ENCODE measurements at places on chromosomes 5 and 9.

DNA sequence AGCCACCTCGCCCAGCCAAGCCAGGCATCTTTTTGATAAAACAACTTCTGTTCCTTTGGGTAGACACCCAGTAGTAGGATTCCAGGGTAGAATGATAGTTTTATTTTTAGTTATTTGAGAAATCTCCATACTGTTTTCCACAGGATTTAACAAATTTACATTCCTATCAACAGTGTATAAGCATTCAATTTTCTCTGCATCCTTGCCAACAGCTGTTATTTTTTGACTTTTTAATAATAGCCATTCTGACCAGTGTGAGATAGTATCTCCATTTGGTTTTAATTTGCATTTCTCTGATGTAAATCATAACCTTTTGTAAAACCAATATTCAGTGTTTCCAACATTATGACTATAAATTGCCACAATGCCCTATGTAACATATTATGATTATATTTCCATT, 28.2 kb upstream of the CCNB1 start:
- DNase-seq: no peak

- no peak for DNase-seq
Measured at GRCh38 chr9:69149321-69149807, 24.7 kb upstream of the TJP2 start.

DNA sequence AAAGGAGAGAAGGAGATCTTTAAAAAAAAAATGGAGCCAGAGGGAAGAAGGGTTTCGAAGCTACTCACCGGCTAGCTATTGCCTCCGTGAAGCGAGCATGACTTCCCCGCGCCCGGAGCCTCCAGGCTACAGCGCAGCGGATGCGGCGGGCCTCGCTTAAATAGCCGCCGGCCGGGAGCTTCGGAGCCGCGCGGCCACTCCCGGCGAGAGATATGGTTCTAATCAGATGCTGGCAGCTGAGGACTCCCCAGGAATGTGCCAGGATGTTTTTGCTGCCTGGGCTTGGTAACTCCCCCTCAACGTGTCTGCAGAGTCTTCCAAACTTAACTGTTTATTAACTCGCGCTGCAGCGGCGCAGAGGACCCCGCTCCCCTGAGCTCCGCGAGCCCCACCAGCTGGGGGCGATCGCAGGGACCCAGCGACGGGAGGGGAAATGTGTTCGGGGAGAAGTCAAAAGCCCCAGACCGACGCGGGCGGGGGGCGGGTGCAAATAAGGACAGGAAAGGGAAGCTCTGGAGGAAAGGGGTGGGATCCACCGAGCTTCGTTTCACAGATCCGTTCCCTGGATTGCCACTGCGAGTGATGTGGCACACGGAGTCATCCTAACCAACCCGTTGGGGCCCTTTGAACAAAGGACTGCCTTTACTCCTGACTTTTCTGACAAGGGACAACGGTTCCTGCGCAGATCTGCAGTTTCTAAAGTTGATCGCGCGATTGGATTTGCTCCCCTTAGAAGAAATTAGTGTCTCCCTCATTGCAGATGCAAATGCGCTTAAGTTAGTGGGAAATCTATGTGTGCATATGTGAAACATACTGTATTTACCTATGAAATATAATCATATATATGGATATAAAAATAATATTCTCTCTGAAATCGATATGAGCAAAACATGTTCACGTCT, at the start of gene DAB2:
Gene DAB2 (minus strand): TSS at position 245 of the 902 bp plus-strand sequence. CDS start 30,660 bp downstream, outside the sequence.
- DNase-seq: peak; percentile 57

GRCh38 chr5:92513067-92513466, 1068.0 kb downstream of the NR2F1-AS1 start:
- no peak for DNase-seq

- DNase-seq: no peak
Measured at GRCh38 chr5:115381911-115382662, 85.6 kb upstream of the CCDC112 start.

DNA sequence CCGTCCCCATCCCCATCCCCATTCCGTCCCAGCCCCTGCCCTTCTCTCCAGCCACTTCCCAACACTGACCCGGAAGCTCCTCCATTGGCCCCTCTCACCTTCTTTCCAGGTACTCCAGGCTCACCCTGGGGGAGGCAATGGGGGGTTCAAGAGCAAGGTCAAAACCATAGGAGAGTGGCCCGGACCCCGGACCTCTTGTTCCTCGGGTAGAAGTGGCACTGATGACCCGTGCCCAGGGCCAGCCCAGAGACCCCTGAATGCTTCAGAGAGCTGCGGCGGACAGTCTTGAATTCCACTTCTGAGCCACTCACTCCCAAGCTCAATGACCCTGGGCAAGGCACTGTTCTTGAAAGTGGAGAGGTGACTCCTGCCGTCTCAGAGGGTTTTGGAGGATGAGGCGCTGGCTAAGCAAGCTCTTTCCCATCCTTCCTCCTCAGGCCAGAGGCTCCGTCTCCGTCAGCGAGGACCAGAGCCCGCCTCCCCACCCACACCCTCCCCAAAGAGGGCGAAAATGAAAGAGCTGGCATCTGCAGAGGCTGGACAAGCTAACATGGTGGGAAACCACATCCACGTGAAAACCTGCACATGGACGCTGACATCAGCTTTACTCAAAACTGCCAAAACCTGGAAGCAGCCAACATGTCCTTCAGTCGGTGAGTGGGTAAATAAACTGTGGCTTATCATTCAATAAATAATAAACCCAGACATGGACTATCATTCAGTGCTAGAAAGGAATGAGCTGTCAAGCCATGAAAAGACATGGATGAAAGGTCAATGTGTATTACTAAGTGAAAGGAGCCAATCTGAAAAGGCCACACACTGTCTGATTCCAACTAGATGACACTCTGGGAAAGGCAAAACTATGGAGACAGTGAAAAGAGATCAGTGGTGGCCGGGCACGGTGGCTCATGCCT, 27.3 kb upstream of the PHYKPL start:
- DNase-seq: no peak

DNA sequence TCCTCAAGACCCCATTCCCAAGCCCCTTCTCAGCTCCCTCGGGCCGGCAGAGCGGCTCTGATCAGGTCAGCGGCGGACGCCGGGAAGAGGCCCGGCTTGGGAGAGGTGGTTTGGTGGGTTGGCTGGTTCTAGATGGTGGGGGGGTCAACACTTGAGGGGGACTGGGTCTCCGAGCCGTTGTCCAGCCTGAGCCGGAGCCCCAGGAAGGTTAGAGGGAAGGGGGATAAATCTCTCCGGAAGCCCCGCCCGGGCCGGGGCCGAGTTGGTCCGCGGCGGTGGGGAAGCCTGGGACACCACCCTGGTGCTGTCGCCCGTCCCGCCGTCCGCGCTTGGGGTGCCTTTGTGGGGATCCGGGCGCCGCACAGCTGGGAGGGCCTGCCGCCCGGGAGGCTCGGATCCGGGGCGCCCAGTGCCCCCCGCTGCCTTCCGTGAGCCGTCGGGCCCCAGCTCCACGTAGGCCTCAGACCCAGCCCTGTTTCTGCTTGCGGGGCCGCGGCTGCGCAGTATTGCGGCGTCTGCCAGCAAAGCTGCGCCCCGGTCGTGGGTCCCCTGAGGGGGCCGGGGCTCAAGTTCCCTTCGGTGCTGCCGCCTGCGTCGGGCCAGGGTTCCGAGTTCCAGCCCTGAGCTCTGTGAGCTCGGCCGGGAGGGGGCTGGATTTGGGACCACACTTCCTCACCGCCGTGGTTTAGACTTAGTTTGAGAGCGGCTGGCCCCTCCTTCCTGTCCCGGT, 542 bp upstream of the TRIM52 start:
- peak; percentile 86 for DNase-seq

DNA sequence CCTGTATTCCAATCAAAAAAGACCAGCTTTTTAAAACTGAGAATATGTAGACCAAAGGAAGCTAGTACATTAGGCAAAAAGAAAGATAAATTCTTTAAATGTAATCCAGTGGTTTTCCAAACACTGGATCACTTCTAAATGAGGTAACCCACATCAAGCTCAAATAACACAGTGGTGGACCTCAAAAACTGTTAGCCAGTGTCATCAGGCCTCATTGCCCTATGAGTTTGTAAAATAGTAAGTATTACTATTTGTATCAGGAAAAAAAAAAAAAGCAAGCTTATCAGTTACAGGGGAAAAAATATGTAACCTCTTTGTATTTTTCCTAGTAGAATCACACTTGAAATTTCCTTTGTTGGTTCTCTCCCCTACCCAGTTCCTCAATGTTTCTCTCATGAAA, 6.7 kb downstream of the MTX3 start:
- DNase-seq: no peak

GRCh38 chr9:69273161-69273560, 51.9 kb upstream of the ENTREP1 start:
- DNase-seq: no peak

DNA sequence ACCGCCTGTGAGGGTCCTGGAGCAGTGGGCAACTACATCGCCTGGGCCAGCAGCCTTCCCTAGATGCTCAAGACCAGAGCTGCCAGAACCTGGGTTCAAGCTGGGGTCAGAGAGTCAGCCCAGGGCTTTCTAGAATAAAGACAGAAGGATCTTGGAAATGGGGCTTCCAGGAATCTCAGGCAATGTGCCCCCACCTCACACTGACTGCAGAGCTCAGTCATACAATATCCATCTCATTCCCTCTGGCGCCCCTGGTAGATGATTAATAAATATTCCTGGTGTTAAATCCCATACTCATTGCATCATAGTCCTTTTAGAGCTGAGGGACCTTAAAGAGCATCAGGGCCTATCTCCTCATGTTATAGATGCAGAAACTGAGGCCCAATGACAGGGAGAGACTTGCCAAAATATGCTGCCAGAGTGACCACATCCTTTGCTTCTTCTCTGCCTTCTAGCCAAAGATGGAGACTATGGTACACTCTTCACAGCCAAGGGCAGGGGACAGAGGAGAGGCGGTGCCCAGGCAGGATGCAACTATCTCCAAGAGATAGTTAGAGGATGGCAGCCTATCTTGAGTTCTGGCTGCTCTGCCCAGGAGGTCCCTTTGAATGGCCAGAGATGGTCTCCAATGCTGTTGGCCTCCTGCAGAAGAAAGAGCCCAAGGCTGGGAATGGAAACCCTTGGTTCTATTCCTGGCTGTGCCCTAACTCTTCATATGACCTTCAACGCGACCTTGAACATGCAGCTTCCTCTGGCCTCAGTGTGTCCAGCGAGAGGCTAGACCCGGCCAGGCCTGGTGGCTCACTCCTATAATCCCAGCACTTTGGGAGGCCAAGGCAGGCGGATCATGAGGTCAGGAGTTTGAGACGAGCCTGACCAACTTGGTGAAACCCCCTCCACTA, 36.2 kb upstream of the IL17B start:
- no peak for DNase-seq

- no peak for DNase-seq
Measured at GRCh38 chr5:51148437-51148836, 234.8 kb upstream of the ISL1 start.

DNA sequence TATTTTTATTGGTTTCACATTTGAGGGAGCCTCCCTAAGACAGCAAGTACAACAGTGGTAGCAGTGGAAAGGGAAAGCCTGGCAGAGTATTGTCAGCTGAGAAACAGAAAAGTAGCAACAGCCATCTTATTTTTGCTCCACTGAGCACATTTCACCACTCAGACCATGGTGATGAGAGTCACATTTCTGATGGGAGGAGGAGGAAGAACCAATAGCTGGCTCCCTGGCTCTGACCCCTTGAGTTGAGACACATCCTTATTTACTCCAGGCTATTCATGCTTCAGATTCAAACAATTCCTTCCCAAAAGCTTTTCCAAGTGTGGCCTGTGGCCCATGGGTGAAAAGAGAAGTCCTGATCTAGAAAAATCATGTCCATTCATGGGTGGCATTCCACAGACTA, 236.3 kb downstream of the ARHGAP26 start:
- DNase-seq: no peak

- no peak for DNase-seq
Measured at GRCh38 chr5:152293189-152293588, 111.9 kb downstream of the NMUR2 start.

DNA sequence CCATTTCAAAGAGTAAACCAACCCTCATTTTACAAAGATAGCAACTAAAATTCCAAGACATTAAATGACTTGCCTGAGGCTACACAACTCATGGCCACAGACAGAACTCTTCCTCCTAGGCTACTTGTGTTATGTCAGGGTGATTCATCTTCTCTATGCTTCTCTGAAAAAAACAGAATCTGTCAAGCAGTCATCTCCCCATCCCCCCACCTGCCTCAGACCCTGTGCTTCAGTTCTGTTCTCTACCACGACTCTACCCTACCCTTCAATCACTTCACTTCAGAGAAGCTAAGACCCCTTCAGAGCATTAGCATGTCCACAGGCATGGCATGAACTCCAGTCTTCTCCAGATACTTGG, 277.7 kb upstream of the PTGER4 start:
- DNase-seq: peak; percentile 32

DNA sequence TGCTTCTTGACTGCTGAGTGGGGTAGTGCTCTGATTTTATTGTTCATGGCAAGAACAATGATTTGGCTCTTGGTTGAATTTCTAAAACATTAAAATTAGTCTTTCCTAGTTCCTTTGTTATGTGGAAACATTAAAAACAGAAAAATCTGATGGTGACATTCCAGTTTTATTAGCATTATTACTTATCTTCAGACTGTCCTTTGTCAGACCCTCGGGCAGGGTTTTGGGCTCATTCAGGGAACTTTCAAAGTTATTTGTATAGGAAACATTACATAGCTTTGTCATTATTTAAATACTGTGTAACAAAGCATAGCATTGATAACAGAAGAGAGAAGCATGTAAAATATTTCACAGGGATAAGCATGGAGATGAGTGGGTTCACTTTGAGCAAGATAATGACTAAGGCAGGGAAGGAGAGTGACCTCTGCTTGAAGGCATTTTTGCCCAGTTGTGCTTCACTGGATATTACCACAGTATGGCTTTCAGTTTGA, 119.9 kb downstream of the KDM4C start:
- no peak for DNase-seq

GRCh38 chr9:111907147-111907546, 10.5 kb downstream of the UGCG start:
- no peak for DNase-seq

DNA sequence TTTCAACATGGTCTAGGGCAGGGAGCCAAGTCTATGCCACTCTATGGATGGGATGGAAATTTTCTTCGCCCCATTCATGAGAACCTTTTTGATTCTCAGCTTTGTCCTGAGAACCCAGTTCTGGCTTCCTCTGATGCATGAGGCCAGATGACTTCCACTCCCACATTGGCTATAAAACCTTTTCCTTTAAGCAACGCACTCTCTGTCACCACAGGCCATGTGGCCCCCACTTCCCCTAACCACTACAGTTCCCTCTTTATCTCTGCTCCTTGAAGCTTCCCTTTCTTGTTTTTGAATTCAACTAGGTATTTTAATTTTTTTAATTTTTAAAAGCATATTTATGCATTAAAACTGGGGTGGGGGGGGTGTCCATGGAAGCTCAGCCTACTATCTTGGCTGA, 401.3 kb downstream of the ENC1 start:
- DNase-seq: no peak
